Activated T-helper 17 cell treated with anti-CD3 and anti-CD28 coated beads, Interleukin-2, amount 50 U/mL, for 72 hours (primary cell): ENCODE measurements at places on chromosomes 1 and 21. TPM values are rescaled to one million over a fixed set of nuclear protein-coding genes. Genes with fewer than 3 reads are reported as not detected.
A peak's percentile ranks its signal among the peaks of the same experiment; 100 is the strongest.

DNA sequence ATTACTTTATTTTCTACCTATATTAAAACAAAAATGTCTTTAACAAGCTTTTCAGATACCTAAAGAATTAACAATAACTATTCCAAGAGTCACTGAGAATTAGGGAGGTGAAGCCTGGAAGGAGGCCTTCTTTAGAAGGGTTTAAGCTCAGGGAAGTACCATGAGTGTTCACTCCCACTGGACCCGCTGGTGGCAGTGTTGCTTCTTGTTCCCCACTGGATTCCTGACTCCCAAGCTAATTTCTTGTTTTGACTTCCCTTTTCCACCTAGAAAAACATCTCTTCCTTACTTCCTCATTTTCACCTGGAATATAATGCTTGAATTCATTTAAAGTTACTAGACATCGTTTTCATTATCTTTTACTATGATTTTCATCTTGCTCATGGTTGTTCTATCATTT lies 264.2 kb downstream of the HMCN1 start:
- no peak for ATAC-seq

The EEIG2 gene
- total RNA-seq = 7.0 TPM

The GPR157 gene
- total RNA-seq = 16.0 TPM

The CLIC6 gene
- total RNA-seq = 0.13 TPM

The GUCA2A gene
- not detected for total RNA-seq

- ATAC-seq = no peak
These were observed 21.9 kb upstream of the KIF14 start for GRCh38 chr1:200642481-200642880.

- no peak for ATAC-seq
These were observed 13.1 kb upstream of the EVI5 start for GRCh38 chr1:92797961-92798360.

DNA sequence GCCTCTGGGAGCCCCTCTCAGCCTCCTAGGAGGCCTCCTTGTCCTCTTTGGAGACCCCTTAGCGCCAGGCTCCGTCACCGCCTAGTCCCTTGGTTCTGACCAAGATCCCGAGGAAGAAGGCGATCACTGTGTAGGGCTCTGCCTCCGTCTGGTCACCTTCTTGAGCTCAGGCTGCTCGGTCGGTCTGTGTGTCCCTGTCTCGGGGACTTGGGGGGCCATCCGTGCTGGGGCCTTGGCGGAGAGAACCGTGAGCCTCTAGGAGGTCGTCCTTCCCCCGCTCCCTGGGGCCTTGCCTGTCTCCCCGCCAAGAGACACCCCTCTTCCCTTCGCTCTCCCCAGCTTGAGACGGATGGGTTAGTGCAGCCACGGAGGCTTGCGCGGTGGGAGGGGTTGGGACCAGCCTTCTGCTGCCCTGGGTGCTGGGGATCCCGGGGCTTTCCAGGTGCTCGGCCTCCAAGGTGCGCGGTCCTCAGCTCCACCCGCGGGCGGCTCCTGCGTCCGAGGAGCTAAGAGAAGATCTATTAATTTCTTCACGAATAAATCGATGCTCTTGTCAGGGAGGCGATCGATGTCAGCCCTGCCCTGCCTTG lies 701 bp upstream of the INSRR start:
- peak; percentile 20 for ATAC-seq

GRCh38 chr21:20646431-20647165 lies 351.6 kb upstream of the NCAM2 start:
- ATAC-seq = no peak

The SLC2A5 gene
- total RNA-seq = not detected

- peak; percentile 97 for ATAC-seq
These were observed 40.0 kb upstream of the IKBKE start for GRCh38 chr1:206430031-206430983.

GRCh38 chr21:45264912-45265515 lies 22.7 kb downstream of the POFUT2 start:
- no peak for ATAC-seq

- ATAC-seq = no peak
These were observed 11.6 kb downstream of the DPYD start for GRCh38 chr1:97909266-97909665.

GRCh38 chr21:35484851-35485250 lies 435.7 kb upstream of the RUNX1 start:
- ATAC-seq = no peak

The TGFBR3 gene
- total RNA-seq = 2.5 TPM

DNA sequence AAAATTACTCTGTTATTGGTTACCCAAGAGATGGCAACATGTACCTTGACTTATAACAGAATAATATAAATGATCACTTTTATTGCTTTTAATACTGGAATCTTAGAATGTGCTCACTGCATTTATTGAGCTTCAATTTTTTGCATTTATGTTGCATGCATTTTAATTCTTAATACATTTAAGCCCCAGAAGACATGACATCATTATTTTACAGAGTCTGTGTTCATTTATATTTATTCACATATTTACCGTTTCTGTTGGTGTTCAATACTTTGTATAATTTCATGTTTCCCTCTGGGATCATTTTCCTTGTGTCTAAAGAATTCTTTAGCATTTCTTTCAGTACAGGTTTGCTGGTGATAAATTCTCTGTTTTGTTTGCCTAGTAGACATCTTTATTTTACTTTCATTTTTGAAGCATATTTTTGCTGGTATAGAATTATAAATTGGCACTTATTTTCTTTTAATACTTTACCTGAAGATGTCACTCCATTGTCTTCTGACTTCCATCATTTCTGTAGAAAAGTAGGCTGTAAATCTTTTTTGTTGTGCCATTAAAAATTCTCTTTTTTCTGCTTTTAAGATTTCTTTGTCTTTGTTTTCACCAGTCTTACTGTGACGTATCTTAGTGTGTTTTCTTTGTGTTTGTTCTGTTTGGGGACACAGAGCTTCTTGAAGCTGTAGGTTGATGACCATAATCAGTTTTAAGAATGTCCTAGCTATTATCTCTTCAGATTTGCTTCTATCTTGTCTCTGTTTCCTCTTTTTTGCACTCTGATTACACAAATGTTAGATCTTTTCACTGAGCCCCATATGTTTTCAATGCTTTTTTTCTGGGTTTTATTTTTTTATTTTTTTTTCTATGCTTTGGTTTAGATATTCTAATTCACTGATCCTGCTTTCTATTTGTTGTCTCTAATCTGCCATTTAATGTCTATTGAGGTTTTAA lies 26.9 kb downstream of the DISP3 start:
- ATAC-seq = no peak

The COL18A1 gene
- 3.9 TPM for total RNA-seq

DNA sequence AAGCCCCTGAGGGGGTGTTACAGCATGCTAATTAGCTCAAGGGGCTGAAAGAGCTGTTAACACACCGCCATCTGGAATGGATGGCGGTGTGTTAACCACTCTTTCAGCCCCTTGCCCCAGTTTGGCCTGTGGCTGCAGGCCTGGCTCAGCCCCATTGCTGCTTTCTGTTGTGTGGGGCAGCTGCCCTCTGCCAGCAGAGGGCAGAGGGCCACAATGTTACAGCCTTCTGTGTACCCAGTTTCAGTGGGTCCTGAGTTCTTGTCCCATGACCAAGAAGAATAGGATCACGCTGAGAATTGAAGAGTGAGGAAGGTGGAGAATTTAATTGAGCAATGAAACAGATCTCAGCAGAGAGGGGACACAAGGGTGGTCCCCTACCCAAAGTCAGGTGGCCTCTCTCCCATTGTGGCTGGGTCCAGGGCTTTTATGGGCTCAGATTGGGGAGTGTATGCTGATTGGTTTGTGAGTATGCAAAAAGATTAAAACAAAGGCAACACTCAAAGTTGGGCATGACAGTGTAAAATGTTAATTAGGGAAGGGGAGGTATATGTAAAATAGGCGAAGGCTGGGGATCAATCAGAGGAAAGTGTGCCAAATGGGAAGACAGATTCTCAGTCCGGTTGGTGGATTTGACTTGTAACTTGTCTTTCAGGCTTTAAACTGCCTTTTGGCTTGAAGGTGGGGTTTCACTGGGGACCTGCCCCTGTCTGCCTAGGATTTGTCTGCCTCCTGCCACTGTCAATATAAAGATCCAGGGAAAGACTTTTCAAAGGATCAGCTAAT lies 142.2 kb downstream of the RABGAP1L start:
- ATAC-seq = no peak

DNA sequence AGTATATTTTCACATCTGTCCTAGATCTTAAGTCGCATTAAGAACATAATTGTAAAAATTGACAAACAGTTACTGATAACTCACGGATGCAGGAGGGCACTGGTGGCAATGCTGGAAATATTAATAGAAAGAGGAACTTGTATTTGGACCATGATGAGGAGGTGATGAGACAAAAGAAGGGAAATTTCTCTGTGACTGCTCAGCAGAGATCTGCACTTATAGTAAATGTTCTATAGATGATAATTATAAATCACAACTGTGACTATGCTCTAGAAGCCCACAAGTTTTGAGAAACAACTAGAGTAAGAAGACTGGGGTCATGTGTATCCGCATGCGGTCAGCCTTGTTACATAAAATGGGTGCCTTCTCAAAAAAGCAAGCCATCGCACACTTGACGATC lies 8.7 kb upstream of the DUSP12 start:
- ATAC-seq = no peak

- no peak for ATAC-seq
These were observed 872 bp downstream of the TSTD1 start for GRCh38 chr1:161037661-161038522.

DNA sequence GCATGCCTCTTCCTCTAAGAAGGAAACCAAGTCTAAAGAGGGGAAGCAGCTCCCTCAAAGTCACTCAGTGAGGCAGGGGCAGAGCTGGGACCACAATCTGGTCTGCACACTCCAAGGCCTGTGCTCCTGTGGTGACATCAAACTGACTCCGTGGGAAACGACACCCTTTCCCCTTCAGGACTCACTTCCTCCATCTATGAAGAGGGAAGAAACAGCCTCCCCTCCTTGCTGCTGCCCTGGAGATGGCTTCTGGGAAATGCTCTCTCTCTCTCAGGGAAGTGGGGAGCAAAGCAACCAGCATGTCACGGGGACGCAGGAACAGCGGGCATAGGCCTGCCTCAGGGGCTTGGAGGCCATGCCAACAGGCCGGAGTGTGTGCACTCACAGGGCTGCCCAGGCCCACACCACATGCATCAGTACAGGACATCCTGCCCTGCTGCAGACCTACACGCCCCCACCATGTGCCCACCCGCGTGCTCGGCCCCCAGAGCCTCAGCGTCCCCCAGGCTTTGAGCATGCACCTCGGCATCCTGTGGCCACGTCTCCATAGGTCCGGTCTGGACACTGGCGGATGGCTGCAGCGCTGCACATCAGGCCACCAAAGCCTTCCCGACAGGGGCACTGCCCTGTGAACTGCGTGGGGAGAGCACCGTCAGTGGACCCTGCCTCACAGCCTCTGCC lies 25.7 kb downstream of the LAMB3 start:
- no peak for ATAC-seq

DNA sequence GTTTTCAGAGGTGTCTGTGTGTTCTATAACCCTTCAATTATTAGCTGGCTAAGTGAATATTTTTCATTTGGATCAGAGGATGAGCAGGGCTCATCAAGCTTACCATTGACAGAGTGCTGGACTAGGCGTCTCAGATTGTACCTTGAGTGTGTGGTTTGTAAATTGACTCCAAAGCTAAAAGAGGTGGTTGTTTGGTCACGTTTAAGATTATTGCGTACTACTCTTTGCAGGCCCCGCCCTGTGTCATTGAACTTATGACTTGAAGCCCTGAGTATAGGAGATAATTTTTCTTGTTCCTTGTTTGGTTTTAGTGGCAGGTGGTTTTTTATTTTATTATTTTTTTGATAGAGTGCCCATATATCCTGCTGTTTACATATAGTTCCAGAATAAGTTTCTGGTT lies 17.7 kb downstream of the MRPS6 start:
- no peak for ATAC-seq
